HL-60 (cell line): ENCODE measurements at places on chromosomes 5 and 9.

- no peak for DNase-seq
Observed at GRCh38 chr5:153352685-153353219, 137.7 kb upstream of the GRIA1 start.

- no peak for DNase-seq
Observed at GRCh38 chr9:133474853-133475252, 4.0 kb downstream of the SLC2A6 start.

- no peak for DNase-seq
Observed at GRCh38 chr5:14551211-14551610, 30.4 kb upstream of the OTULINL start.

GRCh38 chr9:124815601-124816000, 37.7 kb upstream of the WDR38 start:
- no peak for DNase-seq

DNA sequence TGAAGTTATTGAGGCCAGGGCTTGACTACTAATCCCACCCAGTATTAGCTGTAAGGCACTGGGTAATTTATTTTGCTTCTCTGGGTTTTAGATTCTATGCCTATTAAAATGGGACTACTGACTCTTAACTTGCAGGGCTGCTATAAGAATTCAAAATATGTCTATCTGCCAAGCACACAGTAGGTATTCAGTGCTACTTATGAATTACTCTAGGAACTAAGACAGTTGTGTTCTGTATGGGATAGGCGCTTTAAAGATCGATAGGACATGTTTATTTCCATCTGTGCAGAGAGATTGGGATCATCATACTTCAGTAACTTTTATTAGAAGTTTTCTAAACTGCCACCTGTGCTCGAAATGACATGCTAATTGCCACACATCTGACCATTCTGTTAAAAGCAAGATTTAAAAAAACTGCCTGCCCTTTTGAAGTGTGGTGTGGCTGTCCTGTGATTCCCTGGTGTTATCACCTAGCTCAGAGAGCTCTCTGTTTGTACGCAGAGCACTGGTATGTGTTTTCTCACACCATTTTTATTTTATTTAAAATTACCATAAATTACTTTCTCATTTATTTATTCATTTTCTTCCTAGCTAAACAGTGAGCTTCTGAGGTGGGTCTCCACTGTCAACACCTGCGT, 58.7 kb downstream of the FYB1 start:
- DNase-seq = no peak

DNA sequence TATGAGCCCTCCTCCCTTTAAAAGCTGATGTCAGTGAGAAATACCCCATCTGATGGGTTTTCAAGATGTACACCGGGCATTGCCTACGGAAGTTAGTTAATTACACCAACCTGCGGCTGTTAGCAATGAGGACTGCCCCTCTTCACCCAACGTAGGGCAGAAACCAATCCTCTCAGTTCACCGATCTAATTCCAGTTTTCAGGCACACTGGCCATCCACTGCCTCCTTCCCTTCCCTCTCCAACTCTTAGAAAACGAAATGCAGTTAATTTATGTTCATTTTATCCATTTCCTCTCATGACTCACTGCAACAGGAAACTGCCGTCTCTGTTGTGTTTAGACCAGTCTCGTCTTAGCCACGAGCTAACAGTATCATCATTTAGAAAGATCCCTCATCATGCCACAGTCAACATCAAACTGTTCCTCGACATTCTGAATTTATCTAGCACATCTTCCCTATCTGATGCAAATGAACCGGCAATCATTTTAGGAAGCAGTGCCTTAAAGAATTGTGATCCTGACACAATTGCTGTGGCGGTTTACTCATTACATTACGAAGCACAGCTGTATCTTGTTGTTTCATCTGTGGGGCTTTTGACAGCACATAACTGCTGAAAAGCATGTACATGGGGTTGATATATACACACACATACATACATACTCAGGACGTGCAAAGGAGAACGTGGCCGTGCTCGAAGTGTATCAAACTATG, 168.6 kb downstream of the EFNA5 start:
- DNase-seq = no peak
